CD4-positive, alpha-beta T cell treated with Interleukin-15 for 1 hour (primary cell): ENCODE measurements at places on chromosomes 7 and 10.
A peak's percentile ranks its signal among the peaks of the same experiment; 100 is the strongest.

DNA sequence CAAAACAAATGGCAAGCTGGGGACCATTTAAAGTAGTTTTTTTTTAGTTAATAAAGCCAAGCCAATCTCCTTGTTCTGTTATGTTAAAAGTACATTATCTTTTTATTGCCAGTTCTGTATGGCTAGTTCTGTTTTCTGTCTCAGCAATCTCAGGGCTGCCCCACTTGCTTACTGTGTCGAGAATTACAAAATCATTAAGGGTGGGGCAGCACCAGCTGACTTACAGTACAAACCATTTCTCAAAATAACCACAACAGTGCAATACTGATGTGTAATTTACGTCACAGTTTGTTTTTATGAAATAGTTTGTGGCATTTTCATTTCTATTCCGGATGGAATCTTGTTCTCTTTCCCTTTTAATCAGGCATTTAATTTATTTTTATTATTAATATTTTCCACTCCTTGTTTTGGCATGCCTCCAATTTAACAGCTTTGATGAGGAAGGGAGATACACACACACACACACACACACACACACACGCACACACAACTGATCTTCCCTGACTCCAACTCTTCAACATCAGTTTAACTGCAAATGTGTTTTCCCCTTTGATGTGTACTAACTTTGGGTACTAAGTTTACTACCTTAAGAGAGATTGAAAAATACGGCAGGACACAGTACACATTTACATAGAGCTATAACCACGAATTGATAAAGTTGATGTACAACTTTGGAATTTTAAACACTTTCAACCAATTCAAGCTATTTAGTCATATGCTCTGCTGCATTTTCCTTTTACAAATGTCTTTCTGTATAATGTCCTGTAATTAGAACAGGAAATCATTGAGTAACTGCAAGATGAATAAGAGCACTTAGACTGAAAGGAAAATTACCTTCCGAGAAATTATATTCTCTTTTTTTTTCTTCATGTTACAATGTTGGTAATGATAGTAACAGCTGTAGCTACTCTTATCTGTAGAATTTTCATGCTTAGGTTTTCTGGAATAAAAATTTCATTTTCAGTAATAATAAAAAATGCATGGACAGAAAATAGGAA lies 91.5 kb downstream of the ARID5B start:
- peak; percentile 85 for DNase-seq

DNA sequence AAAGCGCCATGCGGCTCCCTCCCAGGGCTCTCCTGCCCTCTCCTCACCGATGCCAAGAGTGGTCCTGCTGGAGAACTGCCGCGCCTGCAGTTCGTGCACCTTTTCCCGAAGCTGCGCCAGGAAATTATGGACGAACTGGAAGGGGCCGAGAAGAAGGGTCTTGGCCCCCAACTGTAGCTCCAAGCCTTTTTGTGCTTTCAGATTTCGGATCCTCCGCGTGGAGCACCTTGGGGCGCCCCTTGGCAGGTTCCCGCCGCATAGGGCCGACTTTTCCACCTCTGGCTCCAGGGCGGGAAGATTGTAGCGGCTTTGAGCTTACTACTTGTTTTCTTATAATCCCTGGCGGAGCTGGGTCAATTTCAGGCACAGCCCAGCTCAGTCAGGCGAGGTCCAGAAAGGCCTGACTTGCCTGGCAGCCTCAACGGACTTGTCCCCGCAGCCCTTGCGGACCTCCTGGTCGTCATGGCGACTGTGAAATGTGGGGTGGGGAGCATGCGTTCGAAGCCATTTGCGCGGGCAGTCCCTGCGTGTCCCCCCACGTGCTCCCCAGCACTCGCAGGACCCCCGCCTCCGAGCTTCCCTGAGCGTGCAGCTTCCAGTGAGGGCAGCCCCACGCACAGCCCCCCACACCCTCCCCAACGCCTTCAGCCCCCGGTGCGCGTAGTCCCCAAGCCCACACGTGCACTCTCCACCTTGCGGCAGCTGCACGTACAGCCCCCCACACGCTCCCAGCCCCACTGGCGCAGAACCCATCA lies 129.9 kb downstream of the KBTBD2 start:
- DNase-seq: no peak

- peak; percentile 55 for DNase-seq
These were observed 497 bp downstream of the PPP2R2D start for GRCh38 chr10:131901181-131901829.

DNA sequence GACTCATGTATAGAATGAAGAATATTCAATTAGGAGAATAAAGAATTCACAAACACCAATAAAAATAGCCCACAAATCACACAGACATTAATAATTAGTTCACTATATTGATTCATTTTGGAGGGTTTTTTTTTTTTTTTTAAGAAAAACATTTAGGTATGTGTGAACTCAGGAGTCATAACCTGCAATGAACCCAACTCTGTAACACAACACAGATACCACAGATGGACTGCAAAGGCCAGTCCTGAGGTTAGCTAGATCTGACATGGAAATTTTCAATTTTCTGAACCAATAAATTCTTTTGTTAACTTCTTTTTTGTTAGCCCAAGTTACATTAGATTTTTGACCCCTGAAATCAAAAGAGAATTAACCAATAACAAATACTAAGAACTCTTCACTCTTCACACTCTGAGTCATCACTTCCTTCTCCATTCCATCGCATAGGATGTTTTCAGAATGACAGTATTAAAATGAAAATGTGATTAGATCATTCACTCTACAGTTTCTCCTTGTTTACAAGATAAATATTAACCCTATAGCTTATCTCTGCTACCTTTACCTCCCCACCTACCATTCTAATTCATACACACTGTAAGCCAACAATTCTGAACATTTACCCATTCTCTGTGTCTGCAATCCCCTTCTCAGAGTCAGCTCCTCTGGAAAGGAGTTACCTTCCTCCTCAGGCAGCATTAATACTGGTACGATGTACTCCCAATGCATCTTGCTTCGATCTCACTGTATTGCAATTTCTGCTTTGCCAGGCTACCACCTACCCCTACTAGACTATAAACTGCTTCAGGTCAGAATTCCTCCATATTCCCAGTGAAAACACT lies 141.5 kb downstream of the LRRN3 start:
- no peak for DNase-seq

GRCh38 chr10:79319115-79319771 lies 28.0 kb upstream of the PPIF start:
- DNase-seq: no peak

GRCh38 chr10:3222068-3222467 lies 49.5 kb upstream of the PITRM1 start:
- DNase-seq: no peak

- DNase-seq: peak; percentile 65
These were observed 8.9 kb downstream of the ANXA11 start for GRCh38 chr10:80196270-80196949.

GRCh38 chr7:113085781-113086390 lies 741 bp downstream of the GPR85 start:
- DNase-seq: no peak

DNA sequence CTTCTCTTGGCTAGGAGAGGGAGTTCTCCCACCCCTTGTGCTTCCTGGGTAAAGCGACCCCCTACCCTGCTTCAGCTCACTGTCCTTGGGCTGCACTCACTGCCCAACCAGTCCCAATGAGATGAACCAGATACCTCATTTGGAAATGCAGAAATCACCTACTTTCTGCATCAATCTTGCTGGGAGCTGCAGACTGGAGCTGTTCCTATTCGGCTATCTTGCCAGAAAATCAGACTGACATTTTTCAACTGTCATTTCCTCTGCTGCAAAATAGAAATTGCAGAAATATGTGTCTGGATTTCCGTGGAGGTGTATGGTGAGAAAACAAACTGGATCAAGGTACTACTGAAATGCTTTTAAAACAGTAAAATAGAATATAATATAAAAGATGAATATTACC lies 43.0 kb upstream of the CYP2C18 start:
- DNase-seq: no peak

DNA sequence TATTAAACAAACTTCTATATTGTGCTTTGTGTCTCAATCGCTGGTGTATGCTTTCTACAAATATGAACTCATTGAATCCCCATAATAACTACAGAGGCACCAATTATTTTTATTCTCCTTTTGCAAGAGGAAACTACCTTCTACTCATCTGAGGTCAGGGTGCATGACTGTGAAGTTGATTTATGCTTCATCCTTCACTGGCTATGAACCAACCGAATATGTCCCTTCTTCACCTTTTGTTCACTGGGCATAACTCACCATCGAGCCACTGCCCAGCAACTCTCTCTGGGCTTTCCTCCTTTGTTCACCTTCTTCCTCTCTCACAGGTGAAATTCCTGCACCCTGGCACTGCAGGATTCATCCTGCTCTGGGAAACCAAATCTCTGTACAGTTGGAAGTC lies 61.3 kb upstream of the PFKP start:
- DNase-seq: no peak

DNA sequence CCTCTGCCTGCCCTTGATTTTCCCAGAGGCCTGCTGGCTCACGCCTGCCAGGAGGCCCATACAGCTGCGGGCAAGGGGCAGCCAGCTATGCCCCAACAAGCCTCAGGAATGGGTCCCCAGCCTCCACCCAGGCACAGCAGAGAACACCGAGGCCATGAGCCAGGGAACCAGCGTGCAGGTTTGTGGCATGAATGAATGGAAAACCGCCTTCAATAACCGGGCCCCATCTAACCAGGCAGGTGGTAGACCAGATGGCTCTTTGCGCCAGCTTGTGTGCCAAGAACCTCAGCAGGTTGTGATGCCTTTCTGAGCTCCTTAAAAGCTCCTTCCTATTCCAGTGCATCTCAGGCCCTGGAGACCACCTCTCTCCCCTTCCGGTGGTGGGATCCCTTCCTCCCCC lies 50.2 kb downstream of the ELFN1 start:
- DNase-seq: no peak

DNA sequence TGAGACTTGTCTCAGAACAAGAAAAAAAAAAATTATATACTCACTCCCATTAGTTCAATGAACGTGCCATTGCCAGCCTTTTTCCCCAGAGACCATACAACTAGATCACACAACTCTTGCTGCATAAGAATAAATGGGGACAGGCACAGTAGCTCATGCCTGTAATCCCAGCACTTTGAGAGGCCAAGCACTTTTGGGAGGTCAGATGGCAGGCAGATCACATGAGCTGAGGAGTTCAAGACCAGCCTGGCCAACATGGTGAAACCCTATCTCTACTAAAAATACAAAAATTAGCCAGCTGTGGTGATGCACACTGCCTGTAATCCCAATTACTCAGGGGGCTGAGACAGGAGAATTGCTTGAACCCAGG lies 13.6 kb downstream of the PDLIM1 start:
- DNase-seq: no peak

DNA sequence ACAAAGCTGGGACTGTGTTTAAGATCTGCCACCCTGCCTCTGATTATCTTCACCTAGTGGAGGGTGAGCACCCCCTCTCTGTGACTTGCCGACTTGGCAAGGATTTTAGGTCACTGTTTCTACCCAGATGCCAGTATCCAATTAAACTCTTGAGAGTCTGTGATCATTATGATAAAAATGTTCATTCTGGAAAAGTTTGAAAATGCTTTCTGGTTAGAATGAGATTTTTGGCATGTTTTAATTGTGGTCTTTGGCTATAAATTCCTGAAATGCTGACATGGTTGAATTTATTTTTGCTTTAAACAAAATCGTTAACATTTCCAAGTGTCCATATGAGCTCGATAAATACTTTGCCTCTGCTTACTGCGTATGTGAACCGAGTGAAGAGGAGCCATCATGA lies 221.4 kb downstream of the BICC1 start:
- no peak for DNase-seq

DNA sequence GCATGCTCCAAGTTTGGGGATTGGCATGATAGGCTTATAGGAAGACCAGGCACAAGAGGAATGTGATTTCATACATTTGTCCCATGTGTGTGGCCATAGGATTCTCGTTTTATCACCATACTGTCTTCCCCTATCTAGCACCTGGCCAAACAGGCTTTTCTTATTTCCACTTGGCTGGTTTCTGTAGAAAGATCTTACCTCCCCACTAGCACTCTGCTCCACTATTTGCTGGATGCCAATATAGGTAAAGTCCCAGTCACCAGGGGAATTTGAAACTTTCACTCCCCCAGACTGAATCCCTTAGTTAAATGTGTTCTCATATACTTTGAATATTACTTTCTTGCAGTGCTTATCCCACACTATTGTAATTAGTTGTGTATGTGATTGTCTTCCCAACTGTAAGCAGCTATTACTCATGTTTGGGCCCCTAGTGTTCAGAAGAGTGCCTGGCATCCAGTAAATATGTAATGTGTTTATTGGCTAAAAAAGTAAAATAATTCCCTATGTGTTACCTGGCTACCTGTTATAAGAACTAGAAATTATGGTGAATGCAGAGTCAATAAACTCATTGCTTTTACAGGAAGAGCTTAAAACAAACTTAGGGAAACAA lies 109.0 kb downstream of the LRMDA start:
- no peak for DNase-seq

DNA sequence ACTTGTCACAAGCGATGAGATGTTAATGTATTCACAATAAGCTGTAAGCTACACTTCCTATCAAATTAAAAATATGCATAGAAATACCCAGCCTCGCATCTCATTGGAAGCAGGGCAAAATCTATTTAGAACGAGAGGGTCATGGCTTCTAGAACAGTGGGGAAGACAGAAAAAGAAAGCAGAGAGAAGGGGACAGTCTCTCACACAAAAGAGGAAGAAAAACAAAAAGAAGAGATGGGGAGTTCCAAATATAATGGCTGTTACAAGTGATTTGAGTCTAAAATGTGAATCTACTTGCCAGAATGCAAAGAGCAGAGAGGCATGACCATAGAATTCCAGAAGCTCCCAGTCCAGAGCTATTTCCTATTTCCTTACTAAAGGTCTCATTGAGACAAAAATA lies 13.8 kb downstream of the LRRN3 start:
- no peak for DNase-seq

GRCh38 chr7:40098810-40099209 lies 35.6 kb downstream of the MPLKIP start:
- DNase-seq: no peak

DNA sequence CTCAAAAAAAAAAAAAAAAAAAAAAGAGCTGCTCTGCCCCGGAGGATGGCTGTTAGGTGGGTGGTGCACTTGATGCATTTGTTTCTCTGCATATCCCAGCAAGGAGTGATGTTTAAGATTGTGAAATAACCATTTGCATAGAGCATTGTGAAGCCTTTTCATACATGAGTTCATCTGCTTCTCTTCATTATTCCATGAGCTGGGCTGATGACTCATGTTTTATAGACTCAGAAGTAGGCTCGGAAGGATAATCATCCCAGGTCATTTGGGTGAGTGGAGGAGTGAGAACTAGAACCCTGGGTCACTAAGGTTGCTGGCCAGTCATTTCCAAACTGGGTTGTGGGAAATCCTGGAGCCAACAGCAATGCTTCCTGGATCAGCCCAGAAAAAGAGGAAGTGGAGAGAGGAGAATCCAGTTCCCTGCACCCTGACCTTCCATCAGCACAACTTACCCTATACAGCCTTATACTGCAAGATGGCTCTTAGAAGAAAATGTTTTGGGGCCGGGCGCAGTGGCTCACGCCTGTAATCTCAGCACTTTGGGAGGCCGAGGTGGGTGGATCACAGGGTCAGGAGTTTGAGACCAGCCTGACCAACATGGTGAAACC lies 45.3 kb downstream of the TACC2 start:
- DNase-seq: no peak

GRCh38 chr10:5862360-5862961 lies 27.2 kb downstream of the ANKRD16 start:
- no peak for DNase-seq
